ENCODE measurements at places on chromosomes 5 and 9.

DNA sequence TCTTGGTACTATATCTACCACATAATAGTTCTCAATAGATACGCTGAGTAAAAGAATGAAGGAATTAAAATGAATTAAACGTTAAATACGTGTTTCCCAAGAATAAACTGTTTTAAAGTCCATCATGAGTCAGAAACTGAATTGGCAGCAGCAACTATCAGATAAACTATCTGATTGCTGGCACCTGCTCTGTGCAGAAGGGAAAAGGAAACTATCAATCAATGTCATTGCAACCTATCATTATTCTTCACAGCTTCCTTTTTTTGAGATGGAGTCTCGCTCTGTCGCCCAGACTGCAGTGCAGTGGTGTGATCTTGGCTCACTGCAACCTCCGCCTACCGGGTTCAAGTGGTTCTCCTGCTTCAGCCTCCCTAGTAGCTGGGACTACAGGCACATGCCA lies 8.8 kb upstream of the WDR36 start:
- DNase-seq, result no peak

DNA sequence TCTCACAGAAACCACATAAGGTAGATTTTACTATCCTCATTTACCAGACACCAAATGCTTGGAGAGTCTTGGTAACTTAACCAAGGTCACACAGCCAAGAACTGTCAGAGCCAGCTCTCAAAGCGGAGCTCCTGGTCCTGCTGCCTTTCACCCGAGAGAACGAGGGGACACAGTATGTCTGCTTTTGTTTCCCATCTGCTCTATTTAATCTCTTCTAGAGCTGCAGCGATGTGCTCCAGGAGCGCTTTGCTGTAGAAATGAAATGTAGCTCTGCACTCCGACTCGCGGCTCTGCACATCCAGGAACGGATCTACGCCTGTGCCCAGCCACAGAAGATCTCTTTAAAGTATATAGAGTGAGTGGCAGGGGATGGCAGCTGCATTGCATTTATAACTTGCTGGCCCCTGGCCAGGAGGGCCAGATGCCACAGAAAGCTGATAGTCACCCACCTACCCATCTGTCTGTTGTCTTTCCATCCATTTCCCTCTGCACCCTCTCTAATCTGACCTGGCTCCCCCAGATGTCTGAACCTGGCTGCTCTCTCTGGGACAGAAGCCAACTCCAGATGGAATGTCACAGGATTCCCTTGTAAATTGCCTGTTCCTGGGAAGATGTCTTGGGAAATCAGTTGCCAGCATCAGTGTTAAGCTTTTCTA lies 21.4 kb upstream of the TRMT10B start:
- no peak for DNase-seq

DNA sequence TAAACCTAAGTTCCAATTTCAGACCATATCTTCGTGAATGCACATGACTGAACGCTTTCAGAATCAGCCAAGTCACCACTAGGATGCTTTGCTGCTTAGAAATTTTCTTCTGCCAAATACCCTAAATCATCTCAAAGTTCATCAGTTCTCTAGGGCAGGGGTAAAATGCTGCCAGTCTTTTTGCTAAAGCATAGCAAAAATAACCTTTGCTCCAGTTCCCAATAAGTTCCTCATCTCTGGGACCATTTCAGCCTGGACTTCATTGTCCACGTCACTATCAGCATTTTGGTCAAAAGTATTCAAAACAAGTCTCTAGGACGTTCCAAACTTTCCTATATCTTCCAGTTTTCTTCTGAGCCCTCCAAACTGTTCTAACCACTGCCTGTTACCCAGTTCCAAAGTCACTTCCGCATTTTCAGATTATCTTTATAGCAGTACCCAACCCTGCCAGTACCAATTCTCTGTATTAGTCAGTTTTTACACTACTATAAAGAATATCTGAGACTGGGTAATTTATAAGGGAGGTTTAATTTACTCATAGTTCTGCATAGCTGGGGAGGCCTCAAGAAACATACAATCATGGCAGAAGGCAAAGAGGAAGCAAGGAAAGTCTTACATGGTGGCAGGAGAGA lies 74.8 kb downstream of the NR3C1 start:
- DNase-seq, result no peak

DNA sequence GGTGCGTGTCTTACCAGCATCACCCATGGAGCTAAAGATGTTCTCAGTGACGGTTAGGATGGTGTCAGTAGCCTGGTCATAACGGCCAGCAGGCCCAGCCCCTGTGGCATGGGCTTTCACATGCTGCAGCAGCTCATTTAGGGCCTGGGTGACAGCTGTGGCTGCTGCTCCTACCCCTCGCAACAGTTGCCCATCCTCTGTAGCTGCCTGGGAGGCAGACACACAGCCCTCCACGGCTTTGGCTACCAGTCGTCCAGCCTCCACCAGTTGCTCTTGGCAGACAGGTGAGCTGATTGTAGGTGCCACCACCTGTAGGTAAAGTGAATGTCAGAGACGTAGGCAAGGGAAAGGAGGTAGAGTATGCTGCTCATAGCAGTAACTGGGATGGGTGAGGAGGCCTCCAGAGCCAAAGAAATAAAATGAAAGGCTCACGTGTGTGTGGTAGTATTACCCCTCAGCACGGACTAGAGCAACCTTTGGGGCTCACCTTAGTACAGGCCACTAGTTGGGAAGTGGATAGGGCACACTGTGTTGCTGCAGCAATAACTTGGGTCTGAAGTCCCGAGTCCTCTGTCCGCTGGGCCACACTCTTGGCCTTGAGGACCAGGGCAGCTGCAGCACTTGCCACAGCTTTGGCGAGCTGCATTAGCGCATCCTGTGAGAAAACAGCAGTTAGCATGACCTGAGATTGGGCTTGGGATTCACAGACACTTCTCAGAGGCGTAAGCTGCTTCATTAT lies 14.7 kb downstream of the TLN1 start:
- DNase-seq, result no peak

DNA sequence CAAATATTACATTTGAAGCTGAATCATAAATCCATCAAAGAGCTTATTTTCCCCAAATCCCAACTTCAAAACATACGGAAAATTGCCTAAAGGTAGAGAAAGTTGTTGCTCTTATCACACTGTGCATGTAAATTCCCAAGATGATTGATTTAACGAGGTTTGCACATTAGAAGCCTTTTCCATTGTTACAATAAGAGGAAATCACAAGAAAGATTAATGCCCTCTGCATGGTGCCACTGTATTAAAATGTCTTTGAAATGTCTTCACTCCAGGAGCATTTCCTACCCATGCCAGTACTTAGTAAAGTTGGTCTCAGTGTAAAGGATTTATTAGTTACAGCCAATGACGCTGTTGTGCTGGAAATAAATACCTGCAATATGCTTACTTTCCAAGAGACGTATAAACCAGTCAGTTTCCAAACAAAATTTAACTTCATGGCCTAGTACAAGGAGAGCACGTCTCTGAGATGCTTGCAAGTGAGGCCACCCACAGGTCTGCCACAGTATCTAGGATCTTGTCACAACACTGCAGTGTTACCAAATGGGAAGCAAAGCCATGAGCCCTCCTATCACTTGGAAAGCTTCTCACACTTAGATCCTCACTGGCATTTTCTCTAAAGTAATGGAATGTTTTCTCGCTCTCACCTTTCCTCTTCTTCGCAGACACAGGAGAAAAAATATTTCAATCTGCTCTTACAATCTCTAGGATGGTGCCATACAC lies 112.4 kb downstream of the CETN3 start:
- DNase-seq, result no peak

DNA sequence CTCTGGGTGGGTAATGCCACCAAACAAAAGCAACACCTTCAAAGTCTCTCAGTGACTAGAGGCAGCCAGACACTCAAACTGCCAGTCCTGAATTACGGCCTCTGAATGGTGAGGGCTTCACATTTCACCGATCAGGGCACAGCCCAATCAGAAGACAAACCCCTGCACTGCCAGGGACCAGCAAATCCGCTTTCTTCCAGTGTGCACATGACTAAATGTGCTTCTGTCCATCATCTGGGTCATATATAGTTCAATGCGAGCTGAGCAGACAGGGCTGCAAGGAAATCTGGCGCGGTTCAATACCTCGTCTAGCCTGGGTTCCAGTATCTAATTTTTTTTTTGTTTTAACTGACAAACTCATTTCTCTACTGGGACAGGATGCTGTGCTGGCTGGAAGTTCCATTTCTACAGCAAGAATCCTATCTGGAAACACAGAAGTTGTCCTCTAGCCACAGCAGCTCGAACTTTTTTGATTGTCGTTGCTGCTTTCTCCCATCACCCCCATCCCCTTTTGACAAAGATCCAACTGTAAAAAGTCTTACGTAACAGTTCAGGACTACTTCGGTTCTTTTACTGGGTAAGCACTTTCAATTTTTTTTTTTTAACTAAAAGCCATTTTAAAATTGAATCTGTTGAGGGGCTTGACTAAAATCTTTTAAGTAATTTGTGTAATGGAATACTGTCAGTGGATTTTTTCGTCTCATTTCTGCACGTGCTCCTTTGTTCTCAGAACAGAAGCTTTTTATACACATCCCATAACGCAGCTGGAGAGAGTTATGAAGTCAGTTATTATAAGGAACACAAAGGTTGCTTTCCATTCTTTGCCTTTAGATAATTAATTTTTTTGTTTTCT lies 112.7 kb downstream of the NR6A1 start:
- peak; percentile 95 for DNase-seq

DNA sequence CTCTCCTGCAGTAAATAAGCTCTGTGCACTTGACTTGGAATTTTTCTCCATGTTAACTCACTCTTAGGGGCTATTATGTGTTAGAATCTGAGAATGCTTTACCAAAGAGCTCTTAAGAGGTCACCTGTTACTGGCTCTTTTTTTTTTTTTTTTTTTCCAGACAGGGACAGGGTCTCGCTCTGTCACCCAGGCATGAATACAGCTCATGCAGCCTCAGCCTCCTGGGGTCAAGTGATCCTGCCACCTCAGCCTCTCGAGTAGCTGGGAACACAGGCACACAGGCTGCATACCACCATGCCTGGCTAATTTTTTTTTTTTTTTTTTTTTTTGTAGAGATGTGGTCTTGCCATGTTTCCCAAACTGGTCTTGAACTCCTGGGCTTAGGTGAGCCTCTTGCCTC lies 22.1 kb downstream of the HMGXB3 start:
- DNase-seq, result peak; percentile 83

DNA sequence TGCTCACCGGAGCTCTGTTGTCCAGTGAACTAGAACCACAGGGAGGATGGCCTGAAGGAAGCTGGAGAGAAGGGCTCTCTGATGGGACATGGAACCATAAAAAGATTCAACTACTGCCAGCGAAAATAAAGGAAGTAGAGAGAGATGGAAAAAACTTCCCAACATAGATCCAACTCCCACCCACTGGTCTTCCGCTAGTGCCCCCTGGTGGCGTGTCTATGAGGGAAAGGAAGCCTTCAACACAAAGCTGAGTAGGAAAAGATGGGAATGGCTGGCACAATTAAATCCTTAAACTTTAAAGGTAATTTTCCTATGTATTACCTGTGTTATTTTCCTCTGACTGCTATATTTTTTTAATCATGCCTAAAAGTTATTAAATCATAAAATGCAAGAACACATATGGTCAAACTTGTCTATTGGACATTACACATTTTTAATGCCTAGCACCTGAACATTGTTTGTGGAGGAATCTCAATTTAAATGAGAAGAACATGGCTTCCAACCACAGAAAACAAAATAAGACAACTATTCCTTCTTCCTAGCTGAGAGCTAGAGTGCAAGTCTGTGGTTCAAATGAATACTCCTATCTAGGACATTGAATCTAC lies 51.5 kb downstream of the CEP120 start:
- DNase-seq, result peak; percentile 35

DNA sequence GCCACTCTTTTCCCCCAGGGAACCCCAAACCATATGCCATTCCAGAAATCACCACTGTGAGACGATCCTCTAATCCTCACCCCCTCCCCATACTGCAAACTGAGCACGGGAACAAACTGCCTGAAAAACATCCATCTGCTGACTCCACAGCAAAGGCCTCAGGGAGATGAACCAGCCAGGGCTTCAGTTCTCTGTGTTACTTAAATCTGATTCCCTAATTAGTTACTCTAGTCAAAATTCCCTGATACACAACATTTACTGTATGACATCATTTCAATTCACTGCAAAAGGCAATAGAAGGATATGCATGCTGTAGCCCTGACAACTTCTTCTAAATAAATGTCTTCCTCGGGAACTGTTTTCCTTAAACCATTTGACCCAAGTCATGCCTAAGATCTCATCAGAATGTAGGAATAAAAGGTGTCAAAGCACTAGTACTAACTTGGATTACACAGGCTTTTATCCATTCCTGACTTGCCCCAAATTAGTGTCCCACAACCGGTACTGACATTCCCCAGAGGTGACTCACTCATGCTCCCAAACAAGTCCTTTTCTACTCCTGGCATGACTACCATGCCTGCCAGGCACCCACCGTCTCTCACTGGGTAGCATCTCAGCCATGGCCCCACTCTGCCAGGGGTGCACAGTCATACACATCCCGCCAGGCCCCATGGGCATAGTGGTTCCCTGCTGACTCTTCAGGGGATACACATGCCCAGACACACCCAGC lies 35.0 kb downstream of the MTX3 start:
- DNase-seq, result peak; percentile 37

GRCh38 chr5:61817472-61818326 lies 485.6 kb downstream of the ZSWIM6 start:
- DNase-seq, result peak; percentile 49

GRCh38 chr5:149212198-149212951 lies 59.3 kb upstream of the AFAP1L1 start:
- no peak for DNase-seq

DNA sequence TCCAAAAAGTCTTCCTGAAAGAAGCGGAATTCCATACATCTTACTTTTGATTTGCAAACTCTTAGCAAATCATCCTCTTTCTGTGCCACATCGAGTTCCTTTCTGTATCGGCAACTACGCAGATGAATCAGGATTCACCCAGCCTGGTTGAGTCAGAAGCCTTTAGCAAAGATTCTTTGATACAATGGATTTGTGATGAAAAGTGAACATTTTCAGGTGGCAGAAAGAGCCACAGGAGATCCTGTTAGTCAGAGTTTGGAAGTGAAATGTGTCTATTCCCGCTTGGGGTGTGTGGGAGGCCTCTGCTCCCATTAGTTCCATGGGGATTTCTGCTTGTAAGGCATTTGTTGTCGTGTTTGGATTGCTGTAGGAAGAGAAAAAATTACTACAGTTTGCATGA lies 351.8 kb upstream of the WWC1 start:
- no peak for DNase-seq

GRCh38 chr5:34699155-34700077 lies 43.3 kb downstream of the RAI14 start:
- no peak for DNase-seq

DNA sequence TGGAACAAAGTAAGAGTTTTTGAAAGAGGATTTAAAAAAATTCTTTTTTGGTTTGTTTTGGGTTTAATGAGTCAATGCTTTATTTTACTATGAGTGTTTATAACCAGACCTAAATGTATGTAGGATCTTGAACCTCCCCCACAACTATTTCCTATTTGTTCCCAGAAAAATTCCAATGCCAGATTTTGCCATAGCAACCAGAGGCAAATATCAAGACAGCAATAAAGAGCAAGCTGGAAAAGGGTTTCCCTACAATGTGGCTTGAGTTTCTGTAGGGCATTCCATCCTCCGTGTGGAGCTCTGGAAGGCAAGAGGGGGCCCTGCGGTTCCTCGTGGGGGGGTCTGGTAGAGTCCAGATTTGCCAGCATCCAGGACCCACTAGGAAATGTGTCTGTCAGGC lies 27.8 kb upstream of the GDNF start:
- DNase-seq, result no peak
